Putamen (tissue), 1 donor: ENCODE measurements at places on chromosomes 2 and 18.

DNA sequence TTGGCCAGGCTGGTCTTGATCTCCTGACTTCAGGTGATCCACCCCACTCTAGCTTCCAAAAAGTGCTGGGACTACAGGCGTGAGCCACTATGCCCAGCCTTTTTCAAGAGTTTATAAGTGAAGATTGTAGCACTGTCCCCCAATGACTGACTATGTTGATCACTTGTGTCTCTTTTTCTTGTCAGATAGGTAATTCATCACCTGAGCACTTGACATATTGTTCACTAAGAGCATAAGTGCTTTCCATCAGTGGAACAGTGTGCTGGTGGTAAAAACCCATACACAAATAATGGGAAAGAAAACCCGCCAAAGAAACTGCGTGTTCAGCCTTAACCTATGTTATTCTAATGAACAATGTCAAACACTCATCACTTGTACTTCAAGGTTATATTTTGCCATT lies 414.4 kb upstream of the CDH7 start:
- DNase-seq = no peak

- peak; percentile 72 for DNase-seq
Measured at GRCh38 chr2:230866756-230867523, 2.2 kb downstream of the ITM2C start.

GRCh38 chr18:13425357-13426091 lies 207.0 kb downstream of the LDLRAD4 start:
- DNase-seq = no peak

GRCh38 chr2:176652300-176653182 lies 383.3 kb downstream of the MTX2 start:
- no peak for DNase-seq

DNA sequence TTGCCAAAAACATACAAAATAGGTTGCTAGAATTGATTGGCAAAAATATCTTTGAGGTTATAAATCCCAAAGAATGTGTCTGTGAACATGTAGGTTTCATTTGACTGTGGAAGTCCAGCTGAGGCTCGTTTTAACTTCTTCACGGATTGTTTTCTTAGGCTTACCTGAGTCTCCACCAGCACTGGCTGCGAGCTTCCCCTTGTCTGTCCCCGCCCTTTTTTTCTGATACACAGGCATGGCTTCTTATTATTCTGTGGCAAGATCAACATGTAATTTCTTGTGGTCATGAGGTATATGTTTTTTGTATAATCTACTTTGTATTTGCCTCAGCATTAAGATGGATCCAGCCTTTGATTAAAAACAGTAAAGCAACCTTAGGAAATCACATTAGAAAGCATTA lies 7.2 kb upstream of the SLC40A1 start:
- no peak for DNase-seq

DNA sequence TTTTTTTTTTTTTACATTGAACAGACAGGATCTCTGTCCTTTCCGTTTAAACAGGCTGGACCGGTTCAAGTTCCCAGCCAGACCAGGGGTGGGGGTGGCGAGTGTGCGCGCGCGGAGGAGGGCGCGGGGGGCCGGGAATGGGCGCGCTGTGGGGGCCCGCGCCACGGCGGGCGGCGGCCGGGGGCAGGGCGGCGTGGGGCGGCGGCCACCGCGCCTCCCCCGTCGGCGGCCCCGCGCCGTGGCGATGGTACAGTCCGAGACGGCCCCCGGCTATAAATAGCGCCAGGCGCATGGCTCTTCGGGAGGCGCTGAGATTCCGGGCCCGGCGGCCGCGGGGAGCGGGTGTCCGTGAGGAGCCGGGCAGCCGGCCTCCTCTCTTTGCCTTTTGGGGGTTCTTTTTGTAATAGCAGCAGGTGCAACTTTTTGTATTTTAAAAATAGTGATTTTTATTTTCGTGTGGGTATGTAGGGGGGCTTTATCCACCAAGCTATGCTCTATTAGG lies 430 bp upstream of the CELF4 start:
- DNase-seq = peak; percentile 67

DNA sequence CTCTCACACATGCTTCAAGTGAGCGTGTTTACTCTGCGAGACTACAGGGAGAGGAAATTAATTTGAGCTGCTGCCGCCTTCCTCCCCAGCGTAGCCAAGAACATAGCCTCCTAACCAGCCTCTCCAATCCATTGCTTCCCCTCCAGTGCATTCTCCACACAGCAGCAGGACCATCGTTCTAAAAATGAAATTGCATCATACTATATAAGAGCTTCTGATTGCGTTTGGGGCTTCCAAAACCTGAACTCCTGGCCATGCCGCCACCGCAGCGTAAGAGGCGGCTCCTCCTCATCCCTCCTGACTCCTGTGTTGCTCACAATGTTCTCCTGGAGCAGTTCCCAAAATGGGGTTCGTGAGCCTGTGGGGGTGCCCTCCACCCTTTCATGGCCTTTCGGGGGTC lies 142.1 kb downstream of the MYT1L start:
- no peak for DNase-seq

GRCh38 chr2:155727187-155727895 lies 605.2 kb downstream of the NR4A2 start:
- no peak for DNase-seq

DNA sequence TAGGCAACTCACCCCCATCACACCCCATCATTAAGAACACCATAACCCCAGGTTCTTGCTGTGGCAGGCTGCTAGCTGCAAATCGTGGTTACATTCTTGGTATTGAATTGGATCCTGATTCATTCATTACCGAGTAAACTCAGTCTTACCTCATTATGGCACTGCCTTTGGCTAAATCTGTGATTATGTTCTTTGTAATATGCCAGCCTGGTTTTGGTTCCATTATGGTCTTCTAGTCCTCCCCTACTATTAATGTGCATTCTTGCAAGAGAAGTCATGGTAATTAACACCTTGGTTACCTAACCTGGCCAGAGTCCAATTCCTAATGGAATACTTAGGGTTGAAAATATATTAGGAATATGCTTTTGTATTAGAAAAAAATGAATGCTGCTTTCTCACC lies 258.9 kb upstream of the APCDD1 start:
- DNase-seq = no peak

DNA sequence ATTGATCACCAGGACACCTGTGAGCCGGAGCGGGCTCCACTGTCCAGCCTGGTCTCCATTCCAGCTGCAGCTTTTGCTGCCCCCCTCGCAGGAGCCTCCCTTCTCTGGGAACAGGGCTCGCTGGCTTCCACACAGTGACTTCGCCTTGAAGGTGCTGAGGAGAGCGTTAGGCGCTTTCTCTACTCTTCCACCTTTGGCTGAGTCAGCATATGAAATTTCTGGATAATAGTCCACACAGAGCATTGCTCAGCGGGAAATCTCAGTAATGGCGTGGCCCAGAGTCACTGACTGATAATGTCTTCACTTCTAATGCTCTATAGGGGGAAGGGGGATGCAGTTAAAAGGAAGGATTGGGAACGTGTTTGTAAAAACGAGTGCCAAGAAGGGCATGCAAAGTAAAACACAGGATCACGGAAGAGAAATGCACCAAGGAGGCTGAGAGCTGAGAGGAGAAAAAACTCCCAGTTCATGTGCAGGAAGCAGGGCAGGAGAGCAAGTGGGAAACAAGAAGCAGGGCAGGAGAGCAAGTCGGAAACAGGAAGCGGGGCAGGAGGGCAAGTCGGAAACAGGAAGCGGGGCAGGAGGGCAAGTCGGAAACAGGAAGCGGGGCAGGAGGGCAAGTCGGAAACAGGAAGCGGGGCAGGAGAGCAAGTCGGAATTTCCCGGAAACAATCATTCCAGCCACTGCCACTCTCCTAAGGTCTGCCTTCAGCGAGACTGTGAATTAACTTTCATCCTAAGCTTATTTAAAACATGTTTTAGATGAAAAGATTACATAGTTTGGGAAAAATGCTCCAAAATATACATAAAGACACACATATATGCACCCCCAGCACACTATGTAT lies 77.7 kb downstream of the MYT1L start:
- no peak for DNase-seq

- DNase-seq = no peak
Measured at GRCh38 chr2:210611466-210611865, 55.1 kb downstream of the CPS1 start.

DNA sequence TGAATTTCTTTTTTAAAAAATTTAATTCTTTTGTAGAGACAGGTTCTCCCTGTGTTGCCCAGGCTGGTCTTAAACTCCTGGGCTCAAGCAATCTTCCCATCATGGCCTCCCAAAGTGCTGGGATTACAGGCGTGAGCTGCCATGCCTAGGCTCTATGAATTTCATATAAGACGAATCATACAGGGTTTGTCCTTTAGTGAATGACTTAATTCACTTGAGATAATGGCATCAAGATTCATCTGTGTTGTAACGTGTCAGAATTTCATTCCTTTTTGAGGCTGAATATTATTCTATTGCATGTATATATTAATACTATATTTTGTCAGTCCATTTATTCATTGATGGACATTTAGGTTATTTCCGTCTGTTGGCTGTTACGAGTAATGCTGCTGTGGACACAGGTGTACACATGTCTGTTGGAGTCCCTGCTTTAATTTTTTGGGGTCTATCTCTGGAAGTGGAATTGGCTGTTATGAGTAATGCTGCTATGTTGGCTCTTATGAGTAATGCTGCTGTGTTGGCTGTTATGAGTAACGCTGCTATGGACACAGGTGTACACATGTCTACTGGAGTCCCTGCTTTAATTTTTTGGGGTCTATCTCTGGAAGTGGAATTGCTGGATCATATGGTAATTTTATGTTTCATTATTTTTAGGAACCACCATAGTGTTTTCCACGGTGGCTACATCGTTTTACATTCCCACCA lies 210.6 kb downstream of the CAMKMT start:
- no peak for DNase-seq

- no peak for DNase-seq
Measured at GRCh38 chr2:3254442-3254941, 123.1 kb downstream of the EIPR1 start.

DNA sequence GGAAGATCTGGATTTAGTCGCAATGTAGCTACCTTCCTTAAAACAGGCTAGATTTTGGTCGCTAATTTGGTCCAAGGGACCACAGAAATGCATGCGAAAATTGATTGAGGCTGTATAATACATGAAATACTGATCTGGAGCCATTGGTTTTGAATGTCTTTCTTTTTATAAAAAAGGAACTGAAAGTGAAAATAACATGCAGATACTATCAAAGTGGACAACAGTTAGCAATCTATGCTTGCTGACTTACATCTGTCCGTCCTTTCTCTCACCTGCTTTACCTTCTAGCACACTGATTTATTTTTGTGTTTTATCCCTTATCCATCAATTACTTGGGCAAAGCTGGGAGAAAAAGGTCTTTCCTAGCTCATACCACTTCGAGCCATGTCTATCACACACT lies 1459.8 kb upstream of the ACVR2A start:
- no peak for DNase-seq

DNA sequence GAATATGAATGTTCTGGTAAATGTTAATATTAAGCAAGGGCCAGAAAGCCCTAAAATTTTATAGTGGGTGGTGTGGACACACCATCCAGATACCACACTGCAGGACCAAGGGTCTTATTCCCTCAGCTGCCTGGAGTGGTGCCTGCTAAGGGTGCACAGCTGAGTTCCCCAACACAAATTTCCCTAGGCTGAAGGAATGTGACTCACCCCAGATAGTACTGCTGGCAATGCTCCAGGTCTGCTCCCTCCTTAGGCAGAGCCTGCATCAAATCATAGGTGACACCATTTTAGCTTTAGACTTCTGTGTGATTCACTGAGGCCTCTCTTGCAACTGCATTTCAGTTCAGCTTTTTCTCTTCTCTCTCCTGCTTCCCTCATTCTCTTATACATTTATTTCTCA lies 321.1 kb downstream of the SATB2 start:
- DNase-seq = peak; percentile 45

GRCh38 chr18:13026583-13027270 lies 35.6 kb downstream of the CEP192 start:
- DNase-seq = no peak

DNA sequence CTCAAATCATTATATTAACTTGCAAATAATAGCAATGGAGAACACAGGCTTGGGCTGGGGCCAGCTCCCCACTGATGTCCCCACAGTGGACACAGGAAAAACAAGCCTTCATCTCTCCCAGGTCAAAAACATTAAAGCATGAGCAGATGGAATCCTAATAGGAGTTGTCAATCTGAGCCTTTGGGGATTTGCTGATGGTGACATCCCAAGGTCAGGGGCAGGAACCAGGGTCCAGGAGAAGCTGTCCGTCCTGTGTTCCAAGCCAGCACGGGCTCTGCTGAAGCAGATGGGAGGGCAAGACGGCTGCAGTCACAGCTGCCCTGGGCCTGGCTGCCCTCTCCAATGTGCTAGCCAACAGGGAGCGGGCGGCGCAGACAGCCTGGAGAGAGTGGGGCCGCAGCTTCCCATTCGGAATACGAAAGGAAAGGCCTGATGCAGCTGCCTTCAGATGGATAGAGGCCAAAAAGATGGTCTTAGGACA lies 135.5 kb downstream of the NDUFA10 start:
- peak; percentile 20 for DNase-seq

GRCh38 chr2:207205173-207205957 lies 39.6 kb upstream of the KLF7 start:
- DNase-seq = no peak

- no peak for DNase-seq
Measured at GRCh38 chr2:25375989-25376545, 34.3 kb upstream of the DNMT3A start.

- DNase-seq = no peak
Measured at GRCh38 chr18:61597316-61597715, 264.1 kb downstream of the CDH20 start.

DNA sequence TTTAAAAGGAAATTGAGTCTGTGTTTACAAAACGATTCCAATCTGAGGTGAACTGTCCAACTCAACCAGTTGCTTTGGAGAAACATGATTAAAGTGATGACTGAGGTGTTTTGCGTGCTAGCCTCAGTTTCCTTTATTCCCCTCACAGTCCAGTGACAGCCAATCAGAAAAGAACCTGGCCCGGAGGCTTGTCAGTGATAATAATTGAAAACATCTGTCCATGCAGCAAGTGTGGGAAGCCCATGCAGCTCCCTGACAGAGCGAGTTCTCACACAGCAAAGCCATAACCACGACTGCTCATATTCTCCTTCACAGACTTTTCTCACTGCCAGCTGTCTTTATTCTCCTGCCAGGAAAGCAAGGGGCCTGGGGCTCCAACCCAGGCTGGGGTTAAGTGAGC lies 613.4 kb downstream of the ARHGAP15 start:
- no peak for DNase-seq
